ENCODE measurements at places on chromosomes 3 and 15. TPM values are rescaled to one million over a fixed set of nuclear protein-coding genes. Genes with fewer than 3 reads are reported as not detected.

- no peaks in the 10 kb centered on the region for H3K27me3 ChIP-seq
- H3K4me1 ChIP-seq = peaks cover 18% of the 10 kb centered on the region
- H3K36me3 ChIP-seq = peaks cover 35% of the 10 kb centered on the region
- no peak for DNase-seq
These were observed 12.8 kb downstream of the C15orf39 start for GRCh38 chr15:75214293-75215096.

The MLF1 gene
- 2.3 TPM for total RNA-seq

The ZNF385D gene
- 0.03 TPM for total RNA-seq

DNA sequence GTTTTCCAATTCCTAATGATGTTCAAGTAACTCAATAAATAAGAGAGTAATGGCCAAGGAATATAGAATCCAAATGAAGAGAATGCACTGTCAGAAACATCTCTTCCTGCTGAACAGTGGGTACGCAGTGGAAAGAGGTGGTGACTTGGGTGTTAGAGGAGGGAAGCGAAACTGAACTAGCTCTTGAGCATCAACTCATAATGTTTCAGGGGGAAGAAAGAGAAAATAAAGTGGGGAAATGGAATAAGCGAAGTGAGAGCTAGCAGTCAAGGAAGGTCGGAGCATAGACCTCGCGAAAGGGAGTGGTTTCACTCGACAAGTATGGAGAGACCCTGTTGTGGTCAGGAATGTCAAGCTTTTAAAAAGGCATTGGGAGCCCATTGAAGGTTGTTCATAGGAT is 309.5 kb downstream of the GAP43 start:
- H3K4me1 ChIP-seq = no peaks in the 10 kb centered on the region
- H3K27ac ChIP-seq = no peak overlapping the region
- H3K4me3 ChIP-seq = no peak overlapping the region

DNA sequence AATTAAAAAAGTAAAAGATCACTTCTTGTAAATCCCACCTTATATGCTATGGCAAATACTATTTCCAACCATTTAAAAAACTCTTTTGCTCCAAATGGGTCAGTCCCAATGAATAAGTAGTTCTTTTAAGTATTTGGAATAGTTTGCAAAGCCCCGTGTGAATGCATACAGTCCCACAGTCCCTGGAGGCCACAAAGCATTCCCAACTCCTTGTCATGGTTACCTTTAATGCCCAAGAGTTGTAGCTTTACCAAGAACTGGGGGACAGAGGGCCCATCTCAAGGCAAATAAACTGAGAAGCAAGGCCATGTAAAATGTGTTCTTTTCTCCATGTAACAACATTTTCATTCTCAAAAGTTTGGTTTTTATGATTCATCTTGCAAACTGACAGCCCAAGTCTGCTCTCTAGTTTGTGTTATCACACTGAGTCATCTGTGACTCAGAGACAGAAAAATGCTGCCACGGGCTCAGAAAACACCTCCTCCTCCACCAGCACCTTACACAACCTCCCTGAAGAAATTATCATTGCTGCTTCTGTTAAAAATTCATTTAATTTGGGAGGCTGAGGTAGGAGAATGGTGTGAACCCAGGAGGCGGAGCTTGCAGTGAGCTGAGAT is 336.2 kb downstream of the ERC2 start:
- no peak for DNase-seq
- no peaks in the 10 kb centered on the region for H3K27me3 ChIP-seq
- H3K36me3 ChIP-seq = no peaks in the 10 kb centered on the region
- H3K4me3 ChIP-seq = no peak overlapping the region
- no peaks in the 10 kb centered on the region for H3K4me1 ChIP-seq
- no peak overlapping the region for H3K27ac ChIP-seq

- H3K4me3 ChIP-seq = no peak overlapping the region
- no peak overlapping the region for H3K27ac ChIP-seq
- H3K4me1 ChIP-seq = no peaks in the 10 kb centered on the region
- DNase-seq = no peak
These were observed 43.0 kb upstream of the ABI3BP start for GRCh38 chr3:101036213-101036618.

DNA sequence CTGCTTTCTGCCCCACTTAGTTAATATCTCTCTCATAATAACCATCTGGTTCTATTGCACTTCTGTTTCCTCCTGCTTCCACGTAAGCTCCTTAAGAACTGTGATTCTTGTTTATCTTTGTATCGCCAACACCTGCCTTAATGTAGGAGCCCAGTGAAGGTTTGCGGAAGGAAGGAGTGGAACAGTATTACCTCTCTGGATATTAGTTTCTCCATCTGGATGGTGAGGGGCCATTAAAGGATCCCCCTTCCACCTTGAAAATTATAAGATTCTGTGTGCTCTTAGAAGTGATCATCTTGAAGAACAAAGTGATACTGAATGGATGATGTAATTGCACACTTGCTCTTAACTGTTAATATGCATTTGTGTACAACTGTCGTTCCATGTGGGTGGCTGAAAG is 2.2 kb downstream of the CHRNA5 start:
- no peak overlapping the region for H3K27ac ChIP-seq
- no peak for DNase-seq
- no peaks in the 10 kb centered on the region for H3K27me3 ChIP-seq
- H3K36me3 ChIP-seq = no peaks in the 10 kb centered on the region
- H3K4me3 ChIP-seq = no peak overlapping the region

DNA sequence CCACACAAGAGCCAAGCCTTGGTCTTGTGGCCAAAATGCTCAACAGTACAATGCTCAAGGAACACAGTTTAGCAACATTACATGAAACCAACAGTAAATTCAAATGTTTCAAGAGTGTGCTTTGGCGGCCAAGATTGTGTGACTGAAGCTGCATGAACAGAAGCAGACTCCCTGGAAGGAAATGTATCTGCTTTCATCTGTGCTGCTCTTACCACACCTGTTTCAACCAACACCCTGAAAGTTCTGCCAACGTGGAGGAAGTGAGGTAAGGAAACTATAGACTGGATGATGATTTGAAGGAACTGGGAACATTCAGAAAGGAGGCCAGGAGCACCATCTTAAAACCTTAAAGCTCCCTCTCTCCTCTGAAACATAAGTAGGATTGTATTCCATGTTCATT is 55.7 kb downstream of the MB21D2 start:
- H3K4me3 ChIP-seq = no peak overlapping the region
- DNase-seq = no peak
- H3K4me1 ChIP-seq = peaks cover 3% of the 10 kb centered on the region
- no peak overlapping the region for H3K27ac ChIP-seq
- H3K27me3 ChIP-seq = no peaks in the 10 kb centered on the region

DNA sequence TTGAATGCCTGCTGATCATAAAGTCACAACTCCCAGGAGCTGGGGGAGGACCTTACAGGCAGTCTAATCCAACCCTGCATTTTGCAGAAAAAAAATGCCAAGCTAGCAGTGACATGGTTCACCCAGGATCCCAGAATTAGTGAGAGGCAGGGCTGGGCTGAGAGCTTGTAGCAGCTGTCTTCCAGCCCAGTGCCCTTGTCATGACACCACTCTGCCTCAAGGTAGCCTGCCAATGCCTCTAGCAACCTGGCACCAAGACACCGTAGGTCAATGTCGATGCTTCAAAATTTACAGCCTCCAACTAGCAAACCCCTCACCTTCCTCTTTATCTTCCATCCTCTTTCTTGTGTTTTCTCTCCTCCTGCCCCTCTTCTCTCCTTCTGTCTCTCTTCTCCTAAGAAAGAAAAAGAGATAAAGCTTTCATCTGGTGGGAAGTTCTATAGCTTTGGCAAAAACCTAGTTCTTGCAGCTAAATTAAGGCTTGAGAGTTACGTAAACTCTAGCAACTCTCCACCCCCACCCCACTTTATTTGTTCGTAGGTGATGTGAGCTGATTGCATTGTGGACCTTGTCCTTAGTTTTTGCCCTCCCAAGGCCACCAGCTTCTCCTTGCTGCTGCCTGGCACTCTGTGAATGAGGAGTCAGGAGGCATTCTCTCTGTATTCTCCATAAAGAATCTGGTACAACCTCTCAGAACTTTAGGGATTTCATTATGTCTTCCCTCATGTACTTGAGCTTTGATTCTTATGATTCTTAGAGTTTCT is 18.3 kb upstream of the BFSP2 start:
- H3K36me3 ChIP-seq = no peaks in the 10 kb centered on the region
- no peak for DNase-seq
- no peak overlapping the region for H3K27ac ChIP-seq

The ABHD10 gene
- 26.0 TPM for total RNA-seq

DNA sequence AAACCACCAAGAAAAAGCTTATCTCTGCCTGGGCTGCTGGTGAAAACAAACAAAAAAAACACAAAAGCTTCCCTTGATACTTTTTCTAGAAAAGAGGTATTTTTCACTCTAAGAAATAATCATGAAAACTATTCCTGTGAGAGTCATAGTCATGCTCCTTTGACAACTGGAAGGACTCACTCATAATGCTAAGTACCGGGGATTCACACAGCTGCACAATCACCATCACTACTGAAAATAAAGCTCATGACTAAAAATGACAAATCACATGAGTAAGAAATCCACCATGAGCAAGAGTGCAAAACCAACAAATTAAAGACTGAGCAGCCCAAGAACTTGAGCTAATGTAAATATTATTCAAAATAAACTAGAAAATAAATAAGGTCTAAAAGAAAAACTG is 10.6 kb upstream of the POU1F1 start:
- no peak overlapping the region for H3K4me3 ChIP-seq
- H3K27me3 ChIP-seq = no peaks in the 10 kb centered on the region
- H3K36me3 ChIP-seq = no peaks in the 10 kb centered on the region
- no peak for DNase-seq
- H3K4me1 ChIP-seq = no peaks in the 10 kb centered on the region

DNA sequence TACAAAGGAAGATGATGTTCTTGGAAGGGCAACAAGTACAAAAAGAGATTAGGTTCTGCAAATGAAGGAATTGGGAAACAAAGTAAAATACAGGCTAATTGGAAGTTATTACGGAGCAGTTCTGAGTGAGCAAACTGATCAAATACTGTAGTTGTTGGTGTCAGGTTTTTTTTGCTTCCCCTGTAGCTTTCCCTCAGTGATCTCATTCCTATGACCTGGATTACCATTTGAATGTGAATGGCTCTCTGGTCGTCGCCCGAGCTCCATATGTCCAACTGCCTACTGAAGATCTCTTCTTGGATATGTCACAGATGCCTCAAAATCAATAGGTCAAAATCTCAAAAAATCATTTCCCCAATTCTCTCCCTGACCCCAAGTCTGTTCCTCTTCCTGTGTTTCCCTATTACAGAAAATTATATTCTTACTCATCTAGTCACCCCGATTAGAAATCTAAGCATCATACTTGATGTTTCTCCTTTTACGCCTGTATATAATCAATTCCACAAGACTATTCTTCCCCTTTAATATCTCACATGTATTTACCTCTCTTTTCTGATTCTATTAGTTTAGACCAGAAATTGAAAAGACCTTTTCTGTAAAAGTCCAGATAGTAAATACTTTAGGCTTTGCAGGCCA is 29.0 kb downstream of the GOLM2 start:
- H3K27ac ChIP-seq = no peak overlapping the region
- no peak for DNase-seq
- H3K4me3 ChIP-seq = no peak overlapping the region
- no peaks in the 10 kb centered on the region for H3K4me1 ChIP-seq
- H3K27me3 ChIP-seq = no peaks in the 10 kb centered on the region

DNA sequence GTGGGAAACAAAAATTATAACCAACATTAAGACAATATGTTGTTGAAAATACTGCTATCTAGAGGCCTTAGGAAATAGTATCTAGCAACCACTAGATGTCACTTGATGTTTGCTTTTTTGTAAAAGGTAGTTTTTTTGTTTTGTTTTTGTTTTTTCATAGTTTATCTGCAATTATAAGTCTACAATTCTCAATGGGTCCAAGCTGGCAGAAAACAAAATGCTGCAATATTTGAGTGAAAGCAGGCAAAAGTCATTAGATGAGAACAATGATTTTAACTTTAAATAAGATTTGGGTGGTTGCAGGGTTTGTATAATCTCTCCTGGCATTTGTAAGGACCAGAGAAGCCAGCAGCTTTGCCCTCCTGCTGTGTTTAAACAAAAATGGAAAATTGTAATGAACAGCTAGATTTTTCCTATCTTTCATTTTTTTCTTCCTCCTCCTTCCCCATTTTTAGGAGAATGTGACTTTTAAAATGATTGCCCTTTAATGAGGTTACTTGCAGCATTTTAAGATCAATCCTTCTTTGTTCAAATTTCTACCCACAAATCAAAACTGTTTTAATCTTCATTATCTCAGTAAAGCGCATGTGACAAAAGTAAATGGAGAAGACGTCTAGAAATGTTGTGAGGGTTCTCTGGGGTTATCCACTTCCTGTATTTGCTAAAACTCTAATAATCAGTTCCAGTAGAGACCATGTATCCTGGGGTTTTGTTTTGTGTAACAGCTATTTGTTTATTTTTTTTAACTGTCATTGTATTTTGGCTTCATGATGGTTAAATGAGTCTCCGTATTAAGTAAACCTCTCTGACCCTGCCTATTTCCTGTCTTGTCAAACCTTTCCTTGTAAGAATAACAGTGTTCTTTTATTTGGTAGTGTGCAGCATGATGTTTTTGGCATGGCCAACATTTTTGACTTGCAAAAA is 27.3 kb downstream of the DUT start:
- no peak overlapping the region for H3K27ac ChIP-seq
- H3K36me3 ChIP-seq = no peaks in the 10 kb centered on the region
- H3K4me3 ChIP-seq = no peak overlapping the region
- DNase-seq = no peak

DNA sequence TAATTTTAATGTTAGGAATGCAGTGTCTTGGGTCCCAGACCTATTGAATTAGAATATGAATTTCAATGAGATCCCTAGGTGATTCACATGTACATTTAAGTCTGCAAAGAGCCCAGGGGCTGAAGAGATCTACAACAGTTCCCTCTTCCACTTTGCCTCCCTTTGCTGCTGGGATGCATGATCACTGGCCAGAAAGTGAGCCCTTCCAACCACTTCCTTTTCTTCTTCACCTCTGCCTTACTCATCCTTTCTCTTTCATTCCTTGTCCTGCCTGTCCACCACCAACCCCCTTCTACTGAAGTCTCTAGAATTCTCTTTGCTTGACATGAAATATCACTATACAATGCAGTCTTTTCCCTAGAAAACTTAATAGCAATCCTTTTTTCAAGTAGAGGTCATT is 222.4 kb upstream of the LRIG1 start:
- H3K27me3 ChIP-seq = no peaks in the 10 kb centered on the region
- DNase-seq = no peak
- no peak overlapping the region for H3K27ac ChIP-seq
- H3K4me3 ChIP-seq = no peak overlapping the region

- no peaks in the 10 kb centered on the region for H3K27me3 ChIP-seq
- DNase-seq = no peak
- no peaks in the 10 kb centered on the region for H3K4me1 ChIP-seq
- no peaks in the 10 kb centered on the region for H3K36me3 ChIP-seq
- H3K4me3 ChIP-seq = no peak overlapping the region
These were observed 937.0 kb downstream of the IGSF11 start for GRCh38 chr3:118097660-118098059.

GRCh38 chr3:183272142-183272541 is 19.1 kb downstream of the B3GNT5 start:
- no peak overlapping the region for H3K4me3 ChIP-seq
- H3K36me3 ChIP-seq = no peaks in the 10 kb centered on the region
- DNase-seq = no peak
- H3K4me1 ChIP-seq = no peaks in the 10 kb centered on the region
